Thyroid gland (tissue), 4 donors: ENCODE measurements at places on chromosomes 7 and 10.

DNA sequence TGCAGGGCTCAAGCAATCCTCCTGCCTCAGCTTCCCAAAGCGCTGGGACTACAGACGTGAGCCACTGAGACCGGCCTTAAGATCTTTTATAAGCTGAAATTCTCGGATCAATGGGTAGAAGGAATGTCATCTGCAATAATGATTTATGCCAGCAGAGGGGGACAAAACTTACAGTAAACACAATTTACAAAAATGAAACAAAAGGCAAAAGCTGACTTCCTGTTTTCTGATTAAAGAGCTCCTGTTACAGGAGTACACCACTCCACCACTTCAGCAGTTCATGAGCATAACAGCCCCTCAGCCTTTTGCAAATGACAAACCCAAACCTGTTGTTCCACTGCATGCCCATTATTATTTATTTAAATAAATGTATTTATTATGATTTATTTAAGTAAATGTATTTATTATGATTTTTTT, 88.5 kb upstream of the ATP6V0A4 start:
- peak; percentile 8 for DNase-seq

DNA sequence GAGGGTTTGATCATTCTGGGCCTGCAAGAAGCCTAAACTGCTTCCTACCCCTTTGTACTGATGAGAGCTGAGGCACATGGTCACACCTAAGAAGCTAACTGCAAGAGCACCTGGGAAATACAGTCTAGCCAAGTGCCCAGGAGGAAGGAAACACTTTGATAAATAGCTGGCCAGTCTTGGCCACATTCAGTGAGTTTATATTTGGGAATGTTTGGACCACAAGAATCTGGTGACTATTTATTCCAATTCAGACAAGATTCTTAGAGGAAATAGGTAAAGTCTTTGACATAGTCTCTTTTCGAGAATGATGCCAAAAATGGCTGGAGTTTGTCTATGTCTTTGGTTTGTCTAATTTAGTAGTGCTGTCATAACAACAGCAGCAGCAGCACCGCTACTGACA, 213.6 kb downstream of the KIF20B start:
- DNase-seq = no peak

GRCh38 chr7:92729172-92729571, 107.2 kb downstream of the CDK6 start:
- no peak for DNase-seq

- DNase-seq = no peak
Observed at GRCh38 chr10:44307691-44308090, 77.2 kb downstream of the CXCL12 start.
